ENCODE measurements at places on chromosomes 5 and 9.

DNA sequence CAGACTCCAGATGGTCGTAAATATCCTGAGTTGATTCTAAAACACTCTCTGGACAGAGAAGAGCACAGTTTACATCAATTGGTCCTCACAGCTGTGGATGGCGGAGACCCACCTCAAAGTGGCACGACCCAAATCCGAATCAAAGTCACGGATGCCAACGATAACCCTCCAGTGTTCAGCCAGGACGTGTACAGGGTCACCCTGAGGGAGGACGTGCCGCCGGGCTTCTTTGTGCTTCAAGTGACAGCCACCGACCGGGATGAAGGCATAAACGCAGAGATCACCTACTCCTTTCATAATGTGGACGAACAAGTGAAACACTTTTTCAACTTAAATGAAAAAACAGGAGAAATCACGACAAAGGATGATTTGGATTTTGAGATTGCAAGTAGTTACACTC, 891 bp downstream of the PCDHGB2 start:
- DNase-seq: no peak

DNA sequence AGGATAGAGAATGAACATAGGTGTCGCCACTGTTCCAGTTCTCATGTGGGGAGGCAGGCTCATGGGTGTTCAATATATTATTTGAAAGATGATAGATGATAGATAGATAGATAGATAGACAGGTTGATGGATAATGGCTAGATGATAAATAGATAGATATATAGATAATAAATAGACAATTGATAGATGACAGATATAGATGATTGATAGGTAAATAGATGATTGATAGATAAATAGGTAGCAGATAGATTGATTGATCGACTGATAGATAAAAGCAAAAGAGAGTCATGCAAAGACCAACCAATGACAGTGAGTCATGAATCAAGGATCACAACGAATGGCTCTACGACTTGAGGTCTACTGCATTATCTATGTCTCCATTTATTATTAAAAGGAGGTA, 30.4 kb downstream of the SPARC start:
- DNase-seq: no peak

DNA sequence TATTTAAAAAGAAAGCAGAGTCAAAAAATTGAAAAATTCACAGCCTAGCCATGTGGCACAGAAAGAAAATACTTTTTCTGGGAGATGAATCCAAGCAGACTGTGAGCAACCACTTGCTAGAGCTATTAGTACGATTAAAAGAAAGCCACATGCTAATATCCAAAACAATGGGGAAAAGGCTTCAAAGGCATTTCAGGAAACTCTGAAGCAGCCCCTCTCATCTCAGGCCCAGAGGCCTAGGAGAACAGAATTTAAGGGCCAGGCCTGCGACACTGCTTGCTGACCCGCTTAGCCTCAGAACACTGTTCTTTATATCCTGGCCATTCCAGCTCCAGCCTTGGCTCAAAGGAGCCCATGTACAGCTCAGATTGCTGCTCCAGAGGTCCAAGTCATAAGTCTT, 1257.0 kb upstream of the CDH18 start:
- no peak for DNase-seq

GRCh38 chr9:135158564-135158937, 71.1 kb downstream of the OLFM1 start:
- no peak for DNase-seq

DNA sequence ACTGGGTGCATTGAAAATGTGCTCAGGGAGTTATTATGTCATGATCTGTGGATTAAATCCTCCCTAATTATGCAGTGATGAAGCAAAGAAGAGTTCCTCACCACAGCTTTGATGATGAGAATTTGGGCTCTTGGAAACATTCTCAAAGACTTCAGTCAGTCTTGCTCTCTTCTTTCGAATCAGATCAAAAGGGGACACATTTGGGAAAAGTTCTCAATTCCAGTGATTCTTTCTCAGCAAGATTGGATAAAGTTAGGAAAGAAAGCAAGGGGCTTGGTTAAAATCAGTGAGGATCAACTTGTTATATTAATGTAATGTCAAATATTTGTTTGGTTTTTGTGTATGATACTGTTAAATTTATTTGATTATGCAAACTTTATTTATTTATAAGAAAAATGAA, 411.3 kb upstream of the ACTBL2 start:
- no peak for DNase-seq
